ENCODE measurements at places on chromosomes 5 and 9. TPM values are rescaled to one million over a fixed set of nuclear protein-coding genes. Genes with fewer than 3 reads are reported as not detected.

Gene BTNL8
- total RNA-seq = 0.47 TPM

Gene APBA1
- 24.0 TPM for total RNA-seq

Gene TICAM2
- total RNA-seq = 2.9 TPM

Gene TAF11L10
- not detected for total RNA-seq

Gene PCDHGB5
- 14.1 TPM for total RNA-seq

Gene ZFAND5
- total RNA-seq = 193 TPM

Gene GABRA6
- not detected for total RNA-seq

Gene BSPRY
- total RNA-seq = 8.8 TPM

Gene S100Z
- total RNA-seq = 0.41 TPM

Gene ADRA1B
- 1.5 TPM for total RNA-seq

Gene RAB3C
- total RNA-seq = 0.58 TPM

Gene RANBP17
- 29.2 TPM for total RNA-seq

Gene PCA3
- total RNA-seq = 0.12 TPM

Gene PDCD1LG2
- total RNA-seq = 0.64 TPM

Gene OR1Q1
- not detected for total RNA-seq

Gene DELE1
- 112 TPM for total RNA-seq

Gene SLC34A1
- total RNA-seq = 166 TPM

Gene NPDC1
- 28.6 TPM for total RNA-seq

Gene SPATA31D3
- not detected for total RNA-seq

Gene TBC1D2
- total RNA-seq = 6.7 TPM

Gene PTGS1
- 9.6 TPM for total RNA-seq

Gene HSD17B4
- 144 TPM for total RNA-seq

Gene HRCT1
- total RNA-seq = not detected

Gene GPR150
- total RNA-seq = not detected

Gene MATR3
- total RNA-seq = 334 TPM

Gene PCDHGA10
- 9.1 TPM for total RNA-seq

Gene CAMK4
- total RNA-seq = 13.9 TPM

Gene IGIP
- total RNA-seq = 5.8 TPM

Gene SNCAIP
- total RNA-seq = 34.0 TPM

Gene SHOC1
- 1.2 TPM for total RNA-seq

Gene PCDHA4
- 1.8 TPM for total RNA-seq

Gene DND1
- total RNA-seq = 0.76 TPM

Gene MED27
- 12.3 TPM for total RNA-seq

Gene CRHBP
- total RNA-seq = 33.6 TPM

Gene STPG3
- total RNA-seq = not detected

Gene PCDHA10
- 1.2 TPM for total RNA-seq

Gene SHC3
- total RNA-seq = 5.8 TPM
